ENCODE measurements at places on chromosomes 11 and 22.

- DNase-seq: no peak
These were observed 30.6 kb downstream of the AAMDC start for GRCh38 chr11:77851503-77851902.

- DNase-seq: no peak
These were observed 20.5 kb downstream of the GAL start for GRCh38 chr11:68704887-68705286.

- DNase-seq: no peak
These were observed 29.0 kb downstream of the GLYATL1 start for GRCh38 chr11:58968251-58968711.

DNA sequence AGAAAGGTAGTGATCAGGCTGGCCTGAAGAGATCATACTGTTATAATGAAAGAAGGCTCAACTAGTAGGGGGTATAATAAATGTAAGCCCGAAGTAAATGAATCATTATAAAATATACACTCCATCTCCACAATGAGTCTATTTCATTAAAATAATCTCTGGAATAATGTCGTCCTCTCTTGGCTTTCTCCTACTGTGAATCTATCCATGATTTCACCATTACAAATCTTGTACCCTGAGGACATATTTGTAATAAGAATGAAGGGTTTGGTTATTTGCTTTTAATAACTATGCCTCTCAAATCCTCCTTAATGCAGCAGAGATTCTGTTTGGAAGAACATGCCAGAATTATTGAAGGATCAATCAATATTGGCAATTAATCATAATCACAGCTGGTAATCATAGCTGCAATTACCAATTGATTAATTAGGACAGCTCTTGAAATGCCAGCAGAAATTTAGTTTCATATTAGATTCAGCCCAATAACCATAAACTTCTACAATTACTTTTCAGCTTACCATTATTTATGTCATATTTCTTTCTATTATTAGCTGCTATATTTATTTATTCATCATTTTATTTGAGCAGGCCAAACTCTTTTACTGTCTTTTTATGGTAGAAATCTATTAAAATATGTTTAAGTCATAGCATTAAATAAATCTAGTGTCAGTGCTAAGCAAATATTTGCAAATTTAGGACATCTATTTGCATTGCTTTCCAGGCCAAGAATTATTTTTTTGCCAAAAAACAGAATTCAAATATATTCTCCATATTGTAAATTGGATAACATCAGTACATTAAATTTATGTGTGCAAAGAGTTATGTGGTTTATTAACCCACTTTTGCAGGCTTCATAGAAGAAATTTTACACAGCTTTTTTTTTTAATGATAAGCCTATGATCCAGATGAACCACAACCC is 588.4 kb upstream of the LRRC4C start:
- no peak for DNase-seq

GRCh38 chr11:115926138-115926537 is 421.9 kb upstream of the CADM1 start:
- no peak for DNase-seq

Measured in kidney epithelial cell (primary cell).